Naive B cell (primary cell): ENCODE measurements at places on chromosomes 5 and 9.

DNA sequence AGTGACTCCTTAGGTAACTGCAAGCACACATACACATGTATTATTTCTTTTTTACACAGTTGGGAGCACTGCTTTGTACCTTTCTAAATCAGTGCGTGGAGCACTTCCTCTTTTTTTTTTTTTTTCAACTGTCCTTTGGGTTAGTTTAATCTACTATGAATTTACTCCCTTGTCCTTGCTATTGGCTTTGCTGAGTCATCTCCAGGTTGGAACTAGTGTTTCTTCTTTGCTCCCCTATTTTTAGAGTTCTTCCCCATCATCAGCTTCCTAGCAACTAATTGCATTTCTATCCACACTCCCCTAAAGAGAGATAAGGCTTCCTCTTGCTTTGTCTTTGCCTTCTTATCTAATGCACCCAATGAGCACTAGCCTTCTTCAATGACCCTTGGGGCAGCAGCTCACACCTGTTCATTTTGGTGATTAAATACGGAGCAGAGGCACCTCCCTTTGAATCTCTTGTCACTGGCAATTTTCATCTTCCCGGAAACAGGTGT is 24.3 kb downstream of the S100Z start:
- H3K4me3 ChIP-seq, result no peak overlapping the region
- H3K4me1 ChIP-seq, result peaks cover 12% of the 10 kb centered on the region

- no peaks in the 10 kb centered on the region for H3K36me3 ChIP-seq
- no peak overlapping the region for H3K4me3 ChIP-seq
- no peaks in the 10 kb centered on the region for H3K27me3 ChIP-seq
- DNase-seq, result no peak
- no peaks in the 10 kb centered on the region for H3K4me1 ChIP-seq
- no peak overlapping the region for H3K27ac ChIP-seq
Observed at GRCh38 chr9:91811024-91811909, 138.8 kb downstream of the ROR2 start.

DNA sequence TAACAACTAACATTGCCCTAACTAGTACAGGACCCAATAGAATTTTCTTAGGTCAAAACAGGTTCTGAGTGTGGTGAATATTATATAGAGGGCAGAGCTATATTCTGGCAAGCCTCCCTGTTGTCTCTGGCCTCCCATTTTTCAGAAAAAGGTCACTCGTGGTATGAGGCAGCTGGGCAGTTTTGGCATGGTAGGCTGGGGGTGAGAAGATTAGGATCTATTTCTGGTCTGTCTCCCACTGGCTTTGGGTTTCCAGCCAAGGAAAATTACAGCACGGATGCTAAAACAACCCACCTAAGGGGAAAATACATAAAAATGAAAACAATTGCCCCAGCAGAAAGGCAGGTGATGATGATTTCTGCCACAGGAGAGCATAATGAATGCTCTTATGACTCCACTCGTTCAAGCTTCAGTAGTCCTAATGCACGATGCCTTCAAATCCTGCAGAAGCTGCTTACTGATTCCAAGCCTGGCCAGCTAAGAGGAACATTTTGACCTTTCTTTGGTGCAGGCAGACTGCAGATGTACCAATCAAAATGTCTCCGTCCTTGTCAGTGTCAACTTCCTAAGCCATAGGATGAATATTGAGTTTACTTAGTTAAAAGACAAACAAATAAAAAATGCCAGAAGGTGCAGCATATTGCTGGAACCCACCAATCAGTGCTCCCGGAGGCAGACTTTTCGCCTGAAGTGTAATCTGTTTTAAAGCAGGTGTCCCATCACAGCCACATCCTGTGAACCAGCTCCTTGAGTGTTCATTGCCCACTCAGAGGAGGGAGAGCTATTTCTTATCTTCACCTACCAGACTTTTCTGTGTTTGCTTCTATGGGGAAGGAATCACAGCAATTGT is 435.4 kb downstream of the ZSWIM6 start:
- H3K36me3 ChIP-seq, result no peaks in the 10 kb centered on the region
- no peak for DNase-seq
- H3K4me3 ChIP-seq, result no peak overlapping the region
- no peaks in the 10 kb centered on the region for H3K4me1 ChIP-seq
- peaks cover 32% of the 10 kb centered on the region for H3K27me3 ChIP-seq

- DNase-seq, result no peak
- no peaks in the 10 kb centered on the region for H3K4me1 ChIP-seq
- H3K36me3 ChIP-seq, result no peaks in the 10 kb centered on the region
- H3K27me3 ChIP-seq, result no peaks in the 10 kb centered on the region
- no peak overlapping the region for H3K27ac ChIP-seq
Observed at GRCh38 chr9:126549246-126550006, 64.3 kb upstream of the LMX1B start.

GRCh38 chr5:72621576-72621975 is 114.4 kb upstream of the ZNF366 start:
- no peak overlapping the region for H3K27ac ChIP-seq
- H3K4me3 ChIP-seq, result no peak overlapping the region
- DNase-seq, result no peak

DNA sequence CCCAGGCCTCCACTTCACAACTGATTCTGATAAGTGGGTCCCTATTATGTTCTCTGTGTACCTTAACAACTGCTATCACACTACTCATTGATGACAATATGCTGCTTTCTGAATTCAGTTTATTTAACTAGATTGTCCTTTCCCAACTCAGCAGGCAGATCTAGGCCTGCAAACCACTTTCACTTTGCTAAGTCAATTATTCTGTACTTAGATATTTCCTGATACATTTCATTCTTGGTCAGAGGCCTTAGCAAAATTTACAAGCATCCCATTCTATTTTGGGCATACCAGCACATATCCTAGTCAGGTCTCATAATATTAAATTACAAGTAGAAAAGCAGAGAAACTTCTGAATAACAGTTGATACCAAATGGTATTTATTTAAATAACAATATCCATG is 235.7 kb upstream of the HAPLN1 start:
- H3K4me3 ChIP-seq, result no peak overlapping the region
- H3K27me3 ChIP-seq, result no peaks in the 10 kb centered on the region
- H3K36me3 ChIP-seq, result no peaks in the 10 kb centered on the region
- no peaks in the 10 kb centered on the region for H3K4me1 ChIP-seq

DNA sequence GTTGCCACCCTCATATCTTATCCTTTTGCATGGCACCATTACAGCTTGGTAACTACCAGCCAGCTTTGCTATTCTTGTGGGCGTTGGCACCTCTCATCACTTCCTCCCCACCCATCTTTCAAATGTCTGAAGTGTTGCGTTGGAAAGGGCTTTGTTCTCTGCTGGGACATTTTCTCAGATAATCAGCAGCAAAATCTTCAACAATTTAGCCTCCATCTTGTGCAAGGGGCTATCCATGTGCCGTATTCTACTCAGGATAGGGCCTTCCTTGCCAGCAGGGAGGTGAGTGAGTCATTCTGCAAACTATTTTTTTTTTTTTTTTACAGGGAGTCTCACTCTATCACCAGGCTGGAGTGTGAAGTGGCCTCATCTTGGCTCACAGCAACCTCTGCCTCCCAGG is 62.1 kb upstream of the NUDT12 start:
- peaks cover 4% of the 10 kb centered on the region for H3K27me3 ChIP-seq
- H3K27ac ChIP-seq, result no peak overlapping the region
- H3K4me3 ChIP-seq, result no peak overlapping the region
- no peaks in the 10 kb centered on the region for H3K36me3 ChIP-seq

GRCh38 chr9:89822996-89823395 is 218.2 kb downstream of the GADD45G start:
- H3K36me3 ChIP-seq, result no peaks in the 10 kb centered on the region
- H3K27ac ChIP-seq, result no peak overlapping the region
- H3K4me3 ChIP-seq, result no peak overlapping the region
- H3K4me1 ChIP-seq, result peaks cover 17% of the 10 kb centered on the region

GRCh38 chr5:168434001-168434400 is 52.3 kb upstream of the RARS1 start:
- H3K36me3 ChIP-seq, result no peaks in the 10 kb centered on the region
- no peak overlapping the region for H3K4me3 ChIP-seq
- no peak for DNase-seq
- no peak overlapping the region for H3K27ac ChIP-seq
- H3K27me3 ChIP-seq, result peaks cover 10% of the 10 kb centered on the region

DNA sequence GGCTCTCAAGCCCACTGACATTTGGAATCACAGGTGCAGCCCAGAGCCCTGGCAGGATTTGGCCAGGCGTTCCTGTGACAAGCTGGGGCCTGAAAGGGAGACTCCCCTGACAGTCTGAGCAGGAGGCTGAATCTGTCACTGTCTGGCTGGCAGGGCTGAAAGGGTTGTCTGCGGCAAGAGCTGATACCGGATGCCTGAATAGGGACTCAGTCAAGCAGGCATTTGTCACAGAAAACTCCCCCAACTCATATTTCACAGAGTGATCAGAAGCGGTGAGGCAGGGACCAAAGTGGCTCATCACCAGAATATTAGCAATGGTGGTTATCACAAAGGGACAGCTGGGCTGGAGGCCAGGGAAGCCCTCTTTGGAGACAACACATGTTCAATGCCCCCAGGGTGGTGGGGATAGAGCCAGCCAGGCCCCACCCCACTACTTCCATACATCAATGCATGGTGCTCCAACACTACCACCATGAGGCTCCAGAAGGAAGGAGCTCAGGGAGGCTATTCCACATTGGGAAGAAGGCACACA is 295.5 kb downstream of the DTWD2 start:
- no peaks in the 10 kb centered on the region for H3K27me3 ChIP-seq
- DNase-seq, result no peak
- H3K27ac ChIP-seq, result no peak overlapping the region
- peaks cover 2% of the 10 kb centered on the region for H3K4me1 ChIP-seq

- no peaks in the 10 kb centered on the region for H3K36me3 ChIP-seq
- no peak for DNase-seq
- H3K27me3 ChIP-seq, result no peaks in the 10 kb centered on the region
- no peak overlapping the region for H3K27ac ChIP-seq
- no peaks in the 10 kb centered on the region for H3K4me1 ChIP-seq
- H3K4me3 ChIP-seq, result no peak overlapping the region
Observed at GRCh38 chr9:18911714-18912342, 121.2 kb downstream of the SAXO1 start.

DNA sequence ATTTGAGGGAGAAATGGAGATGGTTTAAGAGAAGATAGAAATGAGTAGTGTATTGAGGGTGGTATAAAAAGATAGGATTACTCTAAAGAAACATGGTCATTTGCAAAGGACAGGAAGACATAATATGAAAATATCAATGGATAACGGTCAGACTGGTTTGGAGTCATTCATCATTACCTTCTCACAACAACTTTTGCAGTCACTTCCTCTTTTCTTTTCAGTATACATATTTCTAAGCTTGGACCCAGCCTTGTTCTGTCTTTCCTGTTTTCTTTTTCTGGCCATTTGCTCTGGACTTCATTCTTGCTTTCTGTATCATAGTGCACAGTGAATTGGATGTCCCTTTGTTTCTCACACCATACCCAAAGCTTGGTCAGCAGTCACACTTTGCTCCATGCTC is 966.5 kb upstream of the TYRP1 start:
- H3K27ac ChIP-seq, result no peak overlapping the region
- no peaks in the 10 kb centered on the region for H3K36me3 ChIP-seq
- no peaks in the 10 kb centered on the region for H3K4me1 ChIP-seq
- H3K27me3 ChIP-seq, result no peaks in the 10 kb centered on the region
- no peak for DNase-seq
- H3K4me3 ChIP-seq, result no peak overlapping the region

DNA sequence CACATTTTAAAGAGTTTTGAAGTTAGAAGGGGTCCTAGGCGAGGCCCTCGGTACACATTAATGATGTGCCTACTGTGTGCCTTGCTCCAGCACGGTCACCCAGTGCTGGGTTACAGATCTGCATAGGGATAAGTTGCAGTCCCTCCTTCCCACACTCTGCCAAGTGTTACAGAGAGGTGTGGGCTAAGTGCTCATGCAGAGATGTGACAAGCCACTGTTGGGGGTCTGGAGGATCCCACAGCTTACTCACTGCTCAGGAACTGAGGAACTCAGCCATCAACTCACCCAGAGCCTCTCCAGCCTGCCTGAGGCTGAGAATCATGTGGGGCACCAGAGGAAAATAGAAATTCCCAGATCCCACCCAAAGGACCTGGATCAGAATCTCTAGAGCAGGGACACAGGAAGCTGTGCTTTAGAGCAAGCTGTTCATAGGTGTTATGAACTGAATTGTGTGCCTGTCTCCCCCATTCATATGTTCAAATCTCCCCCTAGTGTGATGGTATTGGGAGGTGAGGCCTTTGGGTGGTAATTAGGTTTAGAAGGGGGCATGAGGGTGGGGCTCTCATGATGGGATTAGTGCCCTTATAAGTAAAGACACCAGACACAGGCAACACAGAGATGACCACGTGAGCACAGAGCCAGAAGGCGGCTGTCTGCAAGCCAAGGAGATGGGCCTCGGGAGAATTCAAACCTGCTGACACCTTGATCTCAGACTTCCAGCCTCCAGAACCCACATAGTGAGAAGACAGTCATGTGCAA is 164.1 kb downstream of the HSD17B3 start:
- no peaks in the 10 kb centered on the region for H3K27me3 ChIP-seq
- peaks cover 4% of the 10 kb centered on the region for H3K36me3 ChIP-seq
- H3K4me1 ChIP-seq, result peaks cover 13% of the 10 kb centered on the region
- DNase-seq, result no peak
- no peak overlapping the region for H3K4me3 ChIP-seq

GRCh38 chr9:124569942-124570341 is 62.7 kb upstream of the NR5A1 start:
- no peak for DNase-seq
- no peaks in the 10 kb centered on the region for H3K36me3 ChIP-seq
- H3K4me1 ChIP-seq, result peaks cover 5% of the 10 kb centered on the region
- no peak overlapping the region for H3K27ac ChIP-seq

DNA sequence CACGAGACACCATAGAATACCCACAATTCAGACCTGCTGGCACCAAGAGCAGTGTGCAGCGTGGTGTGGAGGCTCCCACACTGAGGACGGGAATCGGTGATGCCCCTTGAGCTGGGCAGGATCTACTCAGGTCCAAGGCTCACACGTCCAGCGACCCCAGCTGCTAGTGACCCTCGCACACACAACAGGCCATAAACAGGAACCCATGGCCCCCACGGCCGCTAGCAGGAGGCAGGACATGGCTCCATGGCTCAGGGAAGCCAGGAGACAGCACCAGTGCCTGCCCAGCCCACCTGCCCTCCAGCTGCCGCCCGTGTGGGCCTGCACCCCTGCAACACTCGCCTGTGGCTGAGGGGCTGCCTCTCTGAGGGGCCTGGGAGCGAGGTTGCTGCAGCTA is 43.4 kb upstream of the SLC9A3 start:
- no peak overlapping the region for H3K4me3 ChIP-seq

DNA sequence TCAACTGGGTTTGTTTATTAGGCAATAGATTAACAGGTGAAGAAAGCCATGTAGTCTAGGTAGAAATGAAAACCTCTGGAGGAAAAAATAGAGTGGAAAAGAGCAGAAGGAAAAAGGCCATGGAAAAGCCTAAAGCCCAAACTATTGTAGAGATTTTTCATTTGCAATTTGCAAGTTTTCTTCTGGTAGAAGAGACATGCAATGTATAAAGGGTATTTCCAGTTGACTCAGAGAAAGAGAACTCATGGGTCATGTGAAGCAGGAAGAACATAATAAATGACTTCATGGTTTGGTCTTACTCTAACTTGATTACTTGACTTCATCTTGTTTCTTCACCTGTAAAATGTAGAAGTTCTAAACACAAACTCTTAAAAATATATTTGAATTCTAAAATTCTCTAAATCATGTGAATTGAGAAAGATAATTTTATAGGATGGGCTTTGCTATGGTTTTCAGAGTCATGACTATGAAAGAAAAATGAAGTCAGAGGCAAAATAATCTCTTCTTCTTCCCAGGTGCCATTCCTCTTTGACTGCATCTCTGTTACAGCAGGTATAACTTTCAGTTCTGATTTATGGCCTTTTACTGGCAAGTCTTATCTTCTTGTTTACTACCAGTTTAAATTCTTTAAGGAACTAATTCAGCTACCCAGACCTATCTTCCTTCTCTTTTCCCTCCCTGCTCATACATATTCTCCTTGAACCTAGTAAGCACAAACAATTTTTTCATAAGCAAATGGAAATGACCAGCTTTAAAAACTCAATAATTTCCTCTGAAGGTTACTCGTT is 47.7 kb upstream of the TMC1 start:
- DNase-seq, result no peak
- H3K27ac ChIP-seq, result no peak overlapping the region
- no peaks in the 10 kb centered on the region for H3K36me3 ChIP-seq
- no peak overlapping the region for H3K4me3 ChIP-seq
